ENCODE measurements at places on chromosomes 2 and 18.

- no peaks in the 10 kb centered on the region for H3K4me1 ChIP-seq
- H3K27ac ChIP-seq = no peak overlapping the region
- no peak overlapping the region for H3K4me3 ChIP-seq
- DNase-seq = no peak
Measured at GRCh38 chr2:105959357-105959756, 214.6 kb downstream of the NCK2 start.

DNA sequence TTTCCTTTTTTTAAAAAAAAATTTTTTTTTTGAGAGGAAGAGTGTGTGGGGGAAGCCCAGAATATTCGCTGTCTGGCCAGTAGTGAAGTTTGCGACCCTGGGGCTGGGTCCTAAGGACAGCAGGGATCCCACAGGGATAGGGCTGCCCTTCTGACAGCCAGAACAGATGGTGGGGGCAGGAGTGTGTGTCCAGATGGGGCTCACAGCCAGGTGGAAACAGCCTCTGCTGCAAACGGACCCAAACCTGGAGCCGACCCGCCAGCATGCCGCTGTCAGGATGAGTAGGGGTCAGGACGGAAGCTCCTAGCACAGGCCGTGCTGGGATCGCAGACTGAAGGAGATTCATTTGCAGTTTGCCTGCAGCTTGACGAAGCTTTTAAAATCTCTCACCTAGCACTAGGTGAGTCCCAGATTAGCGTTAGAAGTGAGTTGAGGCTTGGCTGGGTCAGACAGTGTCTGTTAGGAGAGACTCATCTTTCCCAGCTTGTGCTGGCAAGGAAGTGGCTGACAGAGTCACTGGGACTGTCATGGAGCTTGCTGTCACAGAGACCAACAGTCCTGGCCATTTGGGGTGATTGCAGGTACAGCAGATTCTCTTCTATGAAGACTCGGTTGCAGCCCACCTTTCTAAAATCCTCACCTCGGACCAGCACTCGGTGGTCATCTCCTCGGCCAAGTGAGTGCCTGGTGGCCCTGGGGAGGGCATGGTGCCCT is 93.4 kb downstream of the DGKD start:
- H3K27me3 ChIP-seq = no peaks in the 10 kb centered on the region
- peaks cover 87% of the 10 kb centered on the region for H3K36me3 ChIP-seq
- peaks cover 6% of the 10 kb centered on the region for H3K4me1 ChIP-seq
- H3K27ac ChIP-seq = no peak overlapping the region

- DNase-seq = no peak
- no peak overlapping the region for H3K27ac ChIP-seq
- H3K4me3 ChIP-seq = no peak overlapping the region
- H3K4me1 ChIP-seq = no peaks in the 10 kb centered on the region
Measured at GRCh38 chr18:6434481-6434880, 19.8 kb upstream of the L3MBTL4 start.

- no peaks in the 10 kb centered on the region for H3K36me3 ChIP-seq
- no peak for DNase-seq
- H3K4me3 ChIP-seq = no peak overlapping the region
- no peaks in the 10 kb centered on the region for H3K4me1 ChIP-seq
Measured at GRCh38 chr2:59936048-59936447, 617.4 kb downstream of the BCL11A start.

DNA sequence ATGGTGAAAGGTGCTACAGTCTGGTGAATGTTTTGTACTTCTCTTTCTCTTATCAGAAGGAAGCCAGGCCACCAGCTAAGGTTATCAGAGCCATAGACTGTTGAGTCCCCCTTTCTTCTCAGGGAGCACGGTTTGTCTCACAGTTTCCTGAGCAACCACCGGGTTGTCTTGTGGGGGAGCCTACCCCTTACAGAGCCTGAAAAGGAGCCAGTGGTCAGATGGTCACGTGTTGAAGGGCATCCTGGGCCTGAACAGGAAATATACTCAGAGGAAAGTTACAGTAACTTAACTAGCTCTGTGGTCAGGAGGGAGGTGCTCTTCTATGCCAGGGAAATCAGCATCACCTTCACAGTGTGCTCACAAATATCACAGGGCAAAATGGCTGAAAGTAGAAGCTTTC is 11.6 kb downstream of the CD28 start:
- no peak overlapping the region for H3K4me3 ChIP-seq
- peak overlapping the region; percentile 61 for H3K27ac ChIP-seq
- peaks cover 20% of the 10 kb centered on the region for H3K4me1 ChIP-seq

- DNase-seq = no peak
- H3K27ac ChIP-seq = no peak overlapping the region
- H3K4me1 ChIP-seq = no peaks in the 10 kb centered on the region
- H3K4me3 ChIP-seq = no peak overlapping the region
- H3K27me3 ChIP-seq = no peaks in the 10 kb centered on the region
- no peaks in the 10 kb centered on the region for H3K36me3 ChIP-seq
Measured at GRCh38 chr2:216565956-216566355, 67.3 kb upstream of the IGFBP2 start.

DNA sequence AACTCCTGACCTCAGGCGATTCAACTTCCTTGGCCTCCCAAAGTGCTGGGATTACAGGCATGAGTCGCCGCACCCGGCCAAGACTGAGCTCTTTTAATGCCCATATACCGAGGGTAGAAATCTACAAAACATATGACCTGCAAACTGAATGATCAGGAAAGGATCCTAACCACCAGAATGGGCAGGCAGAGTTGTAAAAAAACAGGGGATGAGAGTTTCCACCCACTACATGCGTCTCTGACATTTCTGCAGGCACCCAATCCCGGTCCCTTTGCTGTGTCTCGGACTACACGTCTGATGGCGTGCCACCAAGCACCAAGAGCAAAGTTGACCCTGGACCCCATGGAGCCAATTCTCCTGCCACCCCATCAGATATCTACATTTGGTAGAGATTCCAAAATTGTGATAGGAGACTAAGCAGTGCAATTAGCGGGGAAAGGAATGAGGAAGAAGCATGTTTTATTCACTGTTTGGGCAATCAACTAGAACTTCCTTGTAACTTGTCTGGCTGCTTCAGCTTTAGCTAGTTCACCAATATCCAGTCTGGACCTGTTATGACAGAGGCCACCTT is 74.1 kb downstream of the ATP8B1 start:
- no peaks in the 10 kb centered on the region for H3K36me3 ChIP-seq
- no peak overlapping the region for H3K27ac ChIP-seq
- no peak overlapping the region for H3K4me3 ChIP-seq
- H3K27me3 ChIP-seq = no peaks in the 10 kb centered on the region
- DNase-seq = no peak

- no peaks in the 10 kb centered on the region for H3K27me3 ChIP-seq
- no peak for DNase-seq
- no peak overlapping the region for H3K4me3 ChIP-seq
- no peaks in the 10 kb centered on the region for H3K4me1 ChIP-seq
Measured at GRCh38 chr18:1488957-1489356, 584.3 kb downstream of the ADCYAP1 start.

GRCh38 chr2:171965238-171965637 is 34.5 kb upstream of the METAP1D start:
- no peak overlapping the region for H3K4me3 ChIP-seq
- no peak for DNase-seq
- H3K4me1 ChIP-seq = no peaks in the 10 kb centered on the region
- H3K27me3 ChIP-seq = no peaks in the 10 kb centered on the region

GRCh38 chr2:108593547-108594098 is 59.4 kb downstream of the LIMS1 start:
- peaks cover 11% of the 10 kb centered on the region for H3K4me1 ChIP-seq
- H3K27ac ChIP-seq = peak overlapping the region; percentile 27
- no peak overlapping the region for H3K4me3 ChIP-seq
- no peaks in the 10 kb centered on the region for H3K27me3 ChIP-seq
- no peaks in the 10 kb centered on the region for H3K36me3 ChIP-seq

DNA sequence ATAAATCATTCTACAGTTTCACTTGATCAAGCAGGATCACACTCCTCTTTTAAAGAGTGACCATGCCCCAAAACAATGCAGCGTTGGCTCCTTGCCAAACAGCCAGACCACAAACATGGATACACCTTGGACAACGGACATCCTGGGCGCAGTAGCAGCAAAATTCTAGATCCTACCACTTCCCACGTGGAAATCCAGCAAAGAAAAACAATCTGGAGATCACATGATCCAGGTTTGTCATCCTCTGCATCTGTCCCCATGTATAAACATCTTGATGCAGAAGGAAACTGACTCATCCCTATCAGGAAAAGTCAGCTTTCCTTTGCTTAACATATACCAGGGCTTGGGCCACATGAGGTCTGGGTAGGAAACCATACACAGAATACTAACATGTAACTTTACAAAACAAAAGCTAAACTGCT is 53.1 kb downstream of the ZNF521 start:
- no peak overlapping the region for H3K4me3 ChIP-seq
- no peak overlapping the region for H3K27ac ChIP-seq
- no peak for DNase-seq
- no peaks in the 10 kb centered on the region for H3K36me3 ChIP-seq
- H3K4me1 ChIP-seq = peaks cover 4% of the 10 kb centered on the region
- H3K27me3 ChIP-seq = no peaks in the 10 kb centered on the region
